ENCODE measurements at places on chromosomes 12 and 14. TPM values are rescaled to one million over a fixed set of nuclear protein-coding genes. Genes with fewer than 3 reads are reported as not detected.

DNA sequence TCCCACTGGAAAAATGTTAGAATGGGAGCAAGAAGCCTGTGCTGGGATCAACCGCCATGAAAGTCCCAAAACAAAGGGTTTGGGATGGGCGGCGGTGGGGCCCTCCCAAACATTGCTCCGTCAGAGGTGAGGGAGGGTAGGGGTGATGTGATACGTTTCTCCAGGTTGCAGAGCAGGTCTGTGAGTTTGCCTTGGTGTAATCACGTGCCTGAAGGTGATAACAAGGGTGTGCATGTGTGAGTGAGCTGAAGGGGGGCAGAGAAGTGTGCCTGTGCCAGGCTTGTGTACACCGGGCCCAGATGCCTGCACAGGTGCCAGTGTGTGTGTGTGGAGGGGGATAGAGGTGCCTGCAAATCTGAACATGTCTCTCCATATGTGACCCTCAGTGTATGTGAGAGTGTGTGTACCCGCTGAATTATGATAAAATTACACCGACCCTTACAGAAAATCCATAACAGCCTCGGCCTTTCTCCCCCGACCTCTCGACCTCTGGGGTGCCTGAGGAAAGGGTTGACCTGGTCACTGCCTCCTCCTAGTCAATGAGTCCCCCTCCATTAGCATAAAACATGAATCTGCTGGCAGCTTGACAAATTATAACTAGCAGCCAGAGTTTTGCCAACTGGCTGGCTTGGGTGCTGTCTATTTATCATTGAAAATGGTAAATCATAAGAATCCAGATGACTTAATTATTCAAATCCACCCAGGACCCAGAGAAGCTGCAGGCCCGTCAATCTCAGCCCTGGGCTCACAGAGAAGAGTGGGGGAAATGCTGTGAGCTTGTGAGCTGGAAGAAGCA is 55.6 kb downstream of the SMUG1 start:
- no peak for DNase-seq
- H3K27me3 ChIP-seq = peaks cover 43% of the 10 kb centered on the region
- H3K27ac ChIP-seq = no peak overlapping the region

DNA sequence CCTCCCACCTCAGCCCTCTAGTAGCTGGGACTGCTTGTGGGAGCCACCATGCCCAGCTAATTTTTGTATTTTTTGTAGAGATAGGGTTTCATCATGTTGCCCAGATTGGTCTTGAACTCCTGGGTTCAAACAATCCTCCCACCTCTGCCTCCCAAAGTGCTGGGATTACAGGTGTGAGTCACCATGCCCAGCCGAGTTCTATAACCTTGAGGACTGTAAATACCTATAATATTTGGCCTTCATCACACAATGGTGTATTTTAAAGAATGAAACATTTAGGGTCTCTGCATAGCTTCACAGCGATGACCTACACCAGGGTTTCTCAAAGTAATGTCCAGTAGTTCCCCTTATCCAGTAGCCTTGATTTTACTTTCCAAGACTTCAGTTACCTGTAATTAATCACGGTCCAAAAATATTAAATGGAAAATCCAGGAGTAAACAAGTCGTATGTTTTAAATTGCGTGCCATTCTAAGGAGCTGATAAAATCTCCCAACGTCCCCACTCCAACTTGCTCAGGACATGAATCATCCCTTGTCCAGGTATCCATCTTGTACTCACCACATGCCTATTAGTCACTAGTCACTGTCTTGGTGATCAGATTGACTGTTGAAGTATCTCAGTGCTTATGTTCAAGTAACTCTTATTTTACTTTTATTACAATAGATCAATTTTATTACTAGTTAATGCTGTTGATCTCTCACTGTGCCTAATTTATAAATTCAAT is 368.2 kb downstream of the BTG1 start:
- H3K27ac ChIP-seq = peak overlapping the region; percentile 58
- H3K4me3 ChIP-seq = no peak overlapping the region
- no peaks in the 10 kb centered on the region for H3K36me3 ChIP-seq

GRCh38 chr12:5500331-5500659 is 68.4 kb downstream of the NTF3 start:
- no peak overlapping the region for H3K27ac ChIP-seq
- H3K27me3 ChIP-seq = peaks cover 10% of the 10 kb centered on the region
- no peak for DNase-seq
- H3K36me3 ChIP-seq = no peaks in the 10 kb centered on the region
- no peak overlapping the region for H3K4me3 ChIP-seq

RNASE2 gene
- total RNA-seq = not detected

GRCh38 chr14:55349565-55349964 is 62.1 kb downstream of the ATG14 start:
- no peak overlapping the region for H3K27ac ChIP-seq
- peaks cover 5% of the 10 kb centered on the region for H3K36me3 ChIP-seq
- DNase-seq = no peak
- H3K27me3 ChIP-seq = no peaks in the 10 kb centered on the region
- H3K4me3 ChIP-seq = no peak overlapping the region

DNA sequence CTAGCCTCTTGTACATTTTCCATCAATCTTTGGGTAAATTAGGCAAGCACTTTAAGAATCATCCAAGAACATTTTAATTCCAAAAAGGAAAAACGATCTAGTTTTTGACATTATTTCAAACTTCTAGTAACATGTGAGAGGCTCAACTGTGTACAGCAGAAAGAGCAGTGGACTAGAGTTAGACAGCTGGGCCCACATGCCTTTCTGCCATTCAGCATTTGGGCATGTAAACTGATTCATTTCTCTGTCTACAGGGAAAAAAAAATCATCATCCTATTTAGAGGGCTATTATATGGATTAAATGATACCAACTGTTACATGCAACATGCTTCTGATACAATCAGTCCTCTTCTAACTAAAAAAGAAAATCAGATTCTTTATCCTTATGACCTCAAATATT is 17.7 kb downstream of the ATP2B1 start:
- DNase-seq = no peak
- H3K36me3 ChIP-seq = no peaks in the 10 kb centered on the region
- no peaks in the 10 kb centered on the region for H3K27me3 ChIP-seq
- no peak overlapping the region for H3K27ac ChIP-seq
- peaks cover 30% of the 10 kb centered on the region for H3K4me1 ChIP-seq
- H3K4me3 ChIP-seq = no peak overlapping the region

GRCh38 chr14:39841088-39841487 is 408.9 kb upstream of the FBXO33 start:
- H3K27ac ChIP-seq = no peak overlapping the region
- no peaks in the 10 kb centered on the region for H3K27me3 ChIP-seq
- H3K4me3 ChIP-seq = no peak overlapping the region
- H3K4me1 ChIP-seq = no peaks in the 10 kb centered on the region
- no peak for DNase-seq
- H3K36me3 ChIP-seq = no peaks in the 10 kb centered on the region

DNA sequence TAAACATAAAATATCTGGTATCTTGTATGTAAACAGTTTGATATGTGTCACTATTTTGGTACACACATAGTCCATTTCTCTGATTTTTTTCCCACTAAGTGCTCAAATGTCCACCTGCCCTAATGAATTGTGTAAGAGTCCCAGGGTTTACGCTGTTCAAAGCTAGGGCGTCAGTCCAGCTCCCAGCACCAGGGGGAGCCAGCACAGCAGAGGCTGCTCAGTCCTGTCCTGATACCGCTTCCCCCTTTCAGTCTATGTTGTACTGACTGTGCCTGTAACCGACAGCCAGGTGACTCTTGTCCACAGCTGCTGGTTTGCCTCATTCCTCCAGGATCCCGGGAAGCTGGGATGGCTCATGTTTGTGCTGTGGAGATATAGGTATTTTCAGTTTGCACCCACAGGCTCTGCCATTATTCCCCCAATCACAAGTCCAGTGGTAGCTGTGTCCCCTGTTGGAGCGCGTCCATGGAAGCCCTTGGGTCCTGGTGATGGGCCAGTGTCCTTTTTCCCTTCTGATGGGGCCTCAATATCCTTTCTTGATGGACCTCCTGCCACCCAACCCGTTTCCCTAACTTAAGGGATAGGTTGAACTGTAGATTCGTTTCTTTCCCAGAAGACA is 242.0 kb downstream of the NEDD1 start:
- DNase-seq = no peak
- no peak overlapping the region for H3K27ac ChIP-seq
- no peak overlapping the region for H3K4me3 ChIP-seq
- no peaks in the 10 kb centered on the region for H3K36me3 ChIP-seq
- H3K4me1 ChIP-seq = no peaks in the 10 kb centered on the region
- peaks cover 25% of the 10 kb centered on the region for H3K27me3 ChIP-seq

GRCh38 chr12:6285063-6285477 is 25.4 kb upstream of the PLEKHG6 start:
- no peak for DNase-seq
- no peak overlapping the region for H3K4me3 ChIP-seq
- no peaks in the 10 kb centered on the region for H3K36me3 ChIP-seq
- no peak overlapping the region for H3K27ac ChIP-seq

GRCh38 chr12:124388679-124389137 is 93.8 kb downstream of the RFLNA start:
- H3K27ac ChIP-seq = no peak overlapping the region
- no peaks in the 10 kb centered on the region for H3K27me3 ChIP-seq
- peaks cover 27% of the 10 kb centered on the region for H3K4me1 ChIP-seq

- H3K36me3 ChIP-seq = no peaks in the 10 kb centered on the region
- H3K4me3 ChIP-seq = no peak overlapping the region
- H3K27me3 ChIP-seq = peaks cover 23% of the 10 kb centered on the region
- no peak overlapping the region for H3K27ac ChIP-seq
These were observed 213.1 kb upstream of the RTL1 start for GRCh38 chr14:101116486-101117130.

- H3K36me3 ChIP-seq = no peaks in the 10 kb centered on the region
- no peak overlapping the region for H3K4me3 ChIP-seq
- H3K27ac ChIP-seq = no peak overlapping the region
- H3K27me3 ChIP-seq = peaks cover 26% of the 10 kb centered on the region
- peaks cover 21% of the 10 kb centered on the region for H3K4me1 ChIP-seq
These were observed 19.6 kb upstream of the TMEM106C start for GRCh38 chr12:47943623-47944340.

NKX2-1 gene
- total RNA-seq = not detected

DNA sequence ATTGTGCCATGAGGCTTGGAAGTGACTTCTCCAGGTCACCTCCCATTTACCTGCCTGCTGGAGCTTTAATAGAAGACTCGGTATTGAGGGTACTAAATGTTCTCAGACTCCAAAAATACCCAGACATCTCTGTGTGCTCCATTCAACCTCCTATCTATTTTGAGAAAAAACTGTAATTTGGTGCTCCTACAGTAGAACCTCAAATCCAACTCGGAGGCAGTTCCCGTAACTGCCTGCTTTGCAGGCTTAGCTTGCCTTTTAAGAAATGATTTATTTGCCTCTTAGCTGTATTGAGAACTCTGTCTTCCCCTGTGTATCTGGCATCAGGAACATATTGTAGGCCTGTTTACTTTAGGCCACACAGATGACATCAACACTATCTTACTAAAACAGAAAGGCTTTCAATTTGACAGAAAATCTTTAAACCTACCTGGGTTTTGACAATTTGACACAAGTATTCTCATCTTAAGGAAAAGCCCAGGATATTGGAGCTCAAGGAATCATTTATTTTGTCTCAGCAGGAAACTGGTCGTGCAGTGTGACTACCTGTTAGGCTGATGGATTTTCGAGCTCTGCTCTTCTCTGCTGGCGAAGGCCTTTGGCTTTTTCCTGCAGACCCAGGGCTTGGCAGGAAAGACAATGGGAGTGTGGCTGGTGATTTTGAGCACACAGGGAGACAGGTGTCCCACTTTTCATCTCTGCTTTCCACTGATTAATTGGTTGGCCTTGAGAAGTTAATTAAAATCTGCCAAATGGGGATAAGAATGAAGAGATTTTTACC is 314.8 kb downstream of the SNAPC1 start:
- no peak for DNase-seq
- H3K36me3 ChIP-seq = no peaks in the 10 kb centered on the region
- H3K4me1 ChIP-seq = peaks cover 26% of the 10 kb centered on the region
- H3K27me3 ChIP-seq = peaks cover 3% of the 10 kb centered on the region

- DNase-seq = no peak
- no peak overlapping the region for H3K4me3 ChIP-seq
- no peaks in the 10 kb centered on the region for H3K36me3 ChIP-seq
- no peak overlapping the region for H3K27ac ChIP-seq
- H3K27me3 ChIP-seq = no peaks in the 10 kb centered on the region
- H3K4me1 ChIP-seq = peaks cover 5% of the 10 kb centered on the region
These were observed 172.5 kb upstream of the ARID2 start for GRCh38 chr12:45557016-45557415.

- peaks cover 6% of the 10 kb centered on the region for H3K36me3 ChIP-seq
- DNase-seq = no peak
- no peak overlapping the region for H3K27ac ChIP-seq
- H3K4me3 ChIP-seq = no peak overlapping the region
- no peaks in the 10 kb centered on the region for H3K4me1 ChIP-seq
These were observed 6.9 kb downstream of the SYCP3 start for GRCh38 chr12:101732318-101732717.

- H3K27me3 ChIP-seq = peaks cover 32% of the 10 kb centered on the region
- DNase-seq = no peak
- H3K36me3 ChIP-seq = no peaks in the 10 kb centered on the region
- no peak overlapping the region for H3K27ac ChIP-seq
These were observed 417 bp downstream of the GLS2 start for GRCh38 chr12:56487448-56488040.

All from natural killer cell treated with Interleukin-12 subunit alpha and Interleukin-12 subunit beta and Interleukin-15 and Interleukin-18, amount 100 ng/mL, for 72 hours (primary cell).